ENCODE measurements at places on chromosomes 5 and 9. TPM values are rescaled to one million over a fixed set of nuclear protein-coding genes. Genes with fewer than 3 reads are reported as not detected.

Gene NSA2
- 85.1 TPM for total RNA-seq

Gene PCDHGB1
- total RNA-seq, result 7.3 TPM

DNA sequence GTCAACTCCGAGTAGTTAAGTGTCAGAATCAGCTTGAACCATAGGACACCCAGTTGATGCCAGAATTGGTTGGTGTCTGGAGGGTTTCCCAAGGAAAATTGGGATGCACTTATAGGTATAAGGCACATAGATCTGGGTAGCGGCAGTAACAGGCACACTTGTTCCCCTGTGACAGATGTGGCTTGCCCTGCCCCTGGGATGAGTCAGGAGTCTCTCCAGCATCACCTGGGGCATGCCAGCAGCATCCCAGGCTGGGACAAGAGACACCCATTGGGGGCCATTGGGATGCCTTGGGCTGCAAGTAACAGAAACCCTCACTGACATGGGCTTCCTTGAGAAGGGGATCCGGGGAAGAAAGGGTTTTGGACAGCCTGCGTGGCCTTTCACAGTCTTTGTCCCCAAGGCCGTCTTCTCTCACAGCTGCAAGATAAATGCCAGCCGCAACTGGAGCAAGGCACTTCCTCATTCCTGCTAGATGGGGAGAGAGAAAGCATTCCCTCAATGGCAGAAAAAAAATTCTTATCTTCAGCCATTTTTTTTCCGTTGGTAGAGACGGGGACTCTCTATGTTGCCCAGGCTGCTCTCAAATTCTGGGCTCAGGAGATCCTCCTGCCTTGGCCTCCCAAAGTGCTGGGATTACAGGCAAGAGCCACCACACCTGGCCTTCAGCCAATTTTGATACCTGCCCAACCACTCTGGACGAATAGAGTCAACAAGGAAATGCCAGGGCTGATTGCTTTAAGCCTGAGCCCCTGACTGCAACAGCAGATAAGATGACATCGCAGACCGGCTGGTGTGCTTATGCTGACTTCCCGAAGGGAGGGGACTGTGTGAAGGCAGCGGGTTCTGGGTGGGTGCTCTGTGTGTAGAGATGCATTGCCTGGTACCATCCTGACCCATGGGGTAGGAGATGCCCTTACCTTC lies 13.3 kb upstream of the RNF130 start:
- H3K27ac ChIP-seq, result no peak overlapping the region
- no peaks in the 10 kb centered on the region for H3K27me3 ChIP-seq
- DNase-seq, result peak; percentile 42
- H3K36me3 ChIP-seq, result no peaks in the 10 kb centered on the region
- no peaks in the 10 kb centered on the region for H3K4me1 ChIP-seq

Gene OGN
- 13.6 TPM for total RNA-seq

- no peak overlapping the region for H3K27ac ChIP-seq
- no peak for DNase-seq
- H3K4me1 ChIP-seq, result no peaks in the 10 kb centered on the region
- H3K4me3 ChIP-seq, result no peak overlapping the region
These were observed 26.6 kb upstream of the PIP5K1B start for GRCh38 chr9:68678430-68678829.

Gene LCN15
- total RNA-seq, result not detected

Gene ADGRV1
- 158 TPM for total RNA-seq

GRCh38 chr9:35415402-35416097 lies 74.4 kb upstream of the RUSC2 start:
- H3K27ac ChIP-seq, result no peak overlapping the region
- DNase-seq, result no peak
- H3K4me3 ChIP-seq, result no peak overlapping the region

- H3K4me1 ChIP-seq, result peaks cover 3% of the 10 kb centered on the region
- no peaks in the 10 kb centered on the region for H3K36me3 ChIP-seq
- no peak overlapping the region for H3K27ac ChIP-seq
These were observed 14.0 kb downstream of the GGTA1 start for GRCh38 chr9:121485623-121486022.

GRCh38 chr9:107285286-107285685 lies 2.2 kb downstream of the RAD23B start:
- H3K4me1 ChIP-seq, result peaks cover 30% of the 10 kb centered on the region
- H3K27ac ChIP-seq, result no peak overlapping the region
- no peaks in the 10 kb centered on the region for H3K27me3 ChIP-seq
- no peak for DNase-seq

Gene SLC36A2
- not detected for total RNA-seq

GRCh38 chr5:99285606-99286005 lies 356.8 kb upstream of the CHD1 start:
- H3K4me3 ChIP-seq, result no peak overlapping the region
- H3K27me3 ChIP-seq, result no peaks in the 10 kb centered on the region
- no peaks in the 10 kb centered on the region for H3K36me3 ChIP-seq
- no peak for DNase-seq

DNA sequence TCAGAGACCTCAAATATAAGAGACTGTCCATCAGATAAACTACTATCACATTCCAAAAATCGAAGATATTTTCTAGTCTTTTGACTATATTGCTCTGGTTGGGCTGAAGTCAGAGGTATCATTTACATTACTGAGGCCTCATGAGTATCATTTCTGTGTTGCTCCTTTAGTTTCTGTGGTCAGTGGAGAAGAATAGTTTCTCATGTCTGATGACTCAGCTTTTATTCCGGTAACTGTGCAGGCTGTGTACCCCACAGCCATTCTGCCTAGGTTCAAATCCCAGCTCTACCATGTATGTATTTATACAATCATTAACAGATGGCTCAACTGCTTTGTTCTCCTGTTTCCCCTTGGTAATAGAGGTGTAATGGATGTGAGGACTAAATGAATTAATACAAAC lies 179.3 kb downstream of the ALDH1A1 start:
- no peak overlapping the region for H3K27ac ChIP-seq
- H3K4me1 ChIP-seq, result no peaks in the 10 kb centered on the region
- no peaks in the 10 kb centered on the region for H3K27me3 ChIP-seq

Gene STKLD1
- total RNA-seq, result not detected

- DNase-seq, result no peak
- no peak overlapping the region for H3K27ac ChIP-seq
- H3K4me3 ChIP-seq, result no peak overlapping the region
- H3K36me3 ChIP-seq, result peaks cover 23% of the 10 kb centered on the region
- H3K4me1 ChIP-seq, result peaks cover 36% of the 10 kb centered on the region
These were observed 12.1 kb downstream of the MTRR start for GRCh38 chr5:7881091-7881490.

GRCh38 chr9:33167972-33168461 lies 881 bp upstream of the B4GALT1 start:
- H3K4me1 ChIP-seq, result peaks cover 46% of the 10 kb centered on the region
- H3K4me3 ChIP-seq, result peak overlapping the region; percentile 36
- peak overlapping the region; percentile 96 for H3K27ac ChIP-seq
- no peaks in the 10 kb centered on the region for H3K36me3 ChIP-seq

DNA sequence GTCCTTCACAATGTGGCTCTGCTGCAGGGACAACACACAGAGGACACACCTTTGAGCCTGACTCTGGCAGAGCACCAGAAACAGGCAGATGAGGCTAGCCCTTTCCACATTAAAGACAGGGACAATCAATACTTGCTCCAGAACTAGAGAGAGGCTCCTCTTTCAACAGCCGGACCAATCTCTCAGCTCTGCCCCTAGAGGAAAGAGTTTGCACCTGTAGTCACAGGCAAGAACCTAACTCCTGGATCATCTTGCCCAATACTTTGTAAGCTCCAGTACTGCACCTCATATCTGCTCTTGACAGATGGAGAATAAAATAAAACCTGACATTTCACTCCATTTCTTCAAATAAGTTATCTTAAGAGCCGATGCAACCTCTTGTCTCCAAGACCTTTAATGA lies 52.1 kb downstream of the EPB41L4A start:
- no peaks in the 10 kb centered on the region for H3K36me3 ChIP-seq
- H3K4me3 ChIP-seq, result no peak overlapping the region
- H3K27ac ChIP-seq, result no peak overlapping the region
- H3K4me1 ChIP-seq, result peaks cover 16% of the 10 kb centered on the region
- no peak for DNase-seq

Gene CCL27
- not detected for total RNA-seq

- no peak overlapping the region for H3K27ac ChIP-seq
- no peaks in the 10 kb centered on the region for H3K4me1 ChIP-seq
- no peak overlapping the region for H3K4me3 ChIP-seq
- no peaks in the 10 kb centered on the region for H3K36me3 ChIP-seq
These were observed 33.9 kb upstream of the TRIO start for GRCh38 chr5:14109041-14109747.

Gene SLC1A3
- 16.9 TPM for total RNA-seq

DNA sequence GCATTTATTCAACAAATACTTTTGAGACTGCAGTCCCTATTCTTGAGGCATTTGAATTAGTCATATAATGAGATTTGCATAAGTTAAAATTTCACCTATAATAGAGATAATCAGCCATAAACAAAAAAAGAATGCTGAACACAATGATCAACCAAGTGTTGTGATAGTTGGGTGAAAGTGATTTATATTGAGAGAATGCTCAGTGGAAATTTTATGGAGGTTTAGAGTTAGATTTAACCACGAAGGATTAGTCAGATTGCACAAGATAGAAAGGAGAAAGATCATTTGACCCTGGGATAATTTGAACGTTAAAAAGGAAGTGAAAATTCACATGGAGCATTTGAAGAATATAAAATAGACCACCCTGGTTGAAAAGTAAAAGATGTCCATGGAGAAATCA lies 356.2 kb downstream of the NPR3 start:
- DNase-seq, result no peak
- no peaks in the 10 kb centered on the region for H3K27me3 ChIP-seq
- no peak overlapping the region for H3K27ac ChIP-seq
- no peaks in the 10 kb centered on the region for H3K4me1 ChIP-seq
- H3K4me3 ChIP-seq, result no peak overlapping the region

Gene C5
- 3.4 TPM for total RNA-seq

DNA sequence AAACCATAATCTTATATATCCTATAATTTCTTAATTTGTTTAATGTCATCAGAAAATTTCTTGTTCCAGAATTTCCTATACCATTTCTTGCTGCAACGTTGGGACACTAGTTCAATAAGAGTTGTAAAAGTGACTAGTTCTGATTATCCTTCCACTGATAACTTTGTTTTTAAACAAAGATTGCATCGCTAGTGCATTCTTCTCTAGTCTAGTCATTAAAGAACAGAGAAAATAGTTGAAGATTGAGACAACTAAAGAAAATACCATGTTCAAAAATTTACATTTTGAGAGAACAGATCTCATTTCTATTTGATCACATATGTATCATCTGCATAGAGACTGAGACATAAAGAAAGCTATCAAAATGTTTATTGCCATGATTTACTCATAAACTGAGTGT lies 1888.2 kb downstream of the EFNA5 start:
- no peaks in the 10 kb centered on the region for H3K36me3 ChIP-seq
- DNase-seq, result no peak
- H3K4me1 ChIP-seq, result no peaks in the 10 kb centered on the region
- H3K4me3 ChIP-seq, result no peak overlapping the region
- no peaks in the 10 kb centered on the region for H3K27me3 ChIP-seq

- peaks cover 13% of the 10 kb centered on the region for H3K4me1 ChIP-seq
- peak; percentile 57 for DNase-seq
- H3K36me3 ChIP-seq, result no peaks in the 10 kb centered on the region
- H3K27me3 ChIP-seq, result no peaks in the 10 kb centered on the region
- no peak overlapping the region for H3K4me3 ChIP-seq
These were observed 137.1 kb downstream of the FGF1 start for GRCh38 chr5:142548739-142549275.

GRCh38 chr5:94028001-94028400 lies 286.6 kb upstream of the POU5F2 start:
- no peak overlapping the region for H3K27ac ChIP-seq
- no peaks in the 10 kb centered on the region for H3K36me3 ChIP-seq
- H3K4me1 ChIP-seq, result peaks cover 7% of the 10 kb centered on the region
- H3K27me3 ChIP-seq, result no peaks in the 10 kb centered on the region
- no peak for DNase-seq

DNA sequence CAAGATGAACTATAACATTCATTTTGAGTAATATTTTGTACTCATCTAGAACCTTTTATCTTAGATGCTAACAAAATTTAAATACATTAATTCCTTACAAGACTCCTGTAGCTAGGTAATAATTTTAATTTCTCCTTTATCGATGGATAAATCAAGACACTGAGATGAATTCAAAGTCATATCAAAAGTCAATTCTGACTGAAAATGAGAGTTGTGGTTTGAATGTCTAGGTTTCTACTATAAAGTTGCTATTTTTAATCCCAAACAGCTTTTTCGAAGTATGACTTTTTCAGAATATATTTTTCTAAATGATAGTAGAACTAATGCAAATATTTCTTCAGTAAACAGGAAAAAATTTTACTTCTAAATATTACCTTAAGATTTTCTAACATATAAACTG lies 491.7 kb upstream of the FAM174A start:
- no peaks in the 10 kb centered on the region for H3K4me1 ChIP-seq
- no peaks in the 10 kb centered on the region for H3K36me3 ChIP-seq
- no peaks in the 10 kb centered on the region for H3K27me3 ChIP-seq
- no peak overlapping the region for H3K27ac ChIP-seq

Gene CYSRT1
- total RNA-seq, result 0.94 TPM

GRCh38 chr9:126704892-126705766 lies 91.4 kb downstream of the LMX1B start:
- no peaks in the 10 kb centered on the region for H3K36me3 ChIP-seq
- no peaks in the 10 kb centered on the region for H3K27me3 ChIP-seq
- no peak overlapping the region for H3K4me3 ChIP-seq
- peak; percentile 82 for DNase-seq
- no peaks in the 10 kb centered on the region for H3K4me1 ChIP-seq
- H3K27ac ChIP-seq, result no peak overlapping the region

- peak; percentile 8 for DNase-seq
- no peaks in the 10 kb centered on the region for H3K36me3 ChIP-seq
- H3K4me3 ChIP-seq, result no peak overlapping the region
- no peaks in the 10 kb centered on the region for H3K27me3 ChIP-seq
- H3K27ac ChIP-seq, result no peak overlapping the region
- no peaks in the 10 kb centered on the region for H3K4me1 ChIP-seq
These were observed 194.1 kb downstream of the CCDC171 start for GRCh38 chr9:15746905-15747304.

GRCh38 chr9:70192707-70193106 lies 66.1 kb upstream of the SMC5 start:
- H3K4me3 ChIP-seq, result no peak overlapping the region
- no peaks in the 10 kb centered on the region for H3K27me3 ChIP-seq
- H3K4me1 ChIP-seq, result no peaks in the 10 kb centered on the region
- DNase-seq, result no peak

DNA sequence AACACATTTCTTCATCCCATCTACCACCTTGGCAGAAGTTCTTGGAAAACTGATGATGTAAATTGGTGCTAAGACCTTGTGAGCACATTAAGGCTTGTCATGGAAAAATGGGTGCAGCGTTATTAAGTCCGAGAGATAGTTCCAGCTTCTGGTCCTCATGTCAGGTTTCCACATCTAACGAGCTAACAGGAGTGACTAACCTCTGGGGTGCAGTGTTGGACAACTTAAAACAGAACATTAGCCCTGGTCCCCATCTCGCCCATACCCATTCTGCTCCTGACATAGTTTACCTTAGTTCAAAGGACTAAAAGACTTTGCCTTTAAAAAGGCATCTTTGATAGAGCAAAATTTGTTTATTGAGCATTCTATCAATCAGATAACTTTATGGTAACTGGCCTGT lies 128.0 kb downstream of the SLC1A3 start:
- no peaks in the 10 kb centered on the region for H3K4me1 ChIP-seq
- no peaks in the 10 kb centered on the region for H3K27me3 ChIP-seq
- H3K4me3 ChIP-seq, result no peak overlapping the region

- H3K27ac ChIP-seq, result peak overlapping the region; percentile 24
- no peaks in the 10 kb centered on the region for H3K27me3 ChIP-seq
- no peak overlapping the region for H3K4me3 ChIP-seq
- DNase-seq, result peak; percentile 49
- no peaks in the 10 kb centered on the region for H3K36me3 ChIP-seq
These were observed 4.8 kb upstream of the SMU1 start for GRCh38 chr9:33081128-33081851.

All from thyroid gland (tissue), 4 donors.